Colonic mucosa (tissue), 4 donors: ENCODE measurements at places on chromosomes 4 and X.

DNA sequence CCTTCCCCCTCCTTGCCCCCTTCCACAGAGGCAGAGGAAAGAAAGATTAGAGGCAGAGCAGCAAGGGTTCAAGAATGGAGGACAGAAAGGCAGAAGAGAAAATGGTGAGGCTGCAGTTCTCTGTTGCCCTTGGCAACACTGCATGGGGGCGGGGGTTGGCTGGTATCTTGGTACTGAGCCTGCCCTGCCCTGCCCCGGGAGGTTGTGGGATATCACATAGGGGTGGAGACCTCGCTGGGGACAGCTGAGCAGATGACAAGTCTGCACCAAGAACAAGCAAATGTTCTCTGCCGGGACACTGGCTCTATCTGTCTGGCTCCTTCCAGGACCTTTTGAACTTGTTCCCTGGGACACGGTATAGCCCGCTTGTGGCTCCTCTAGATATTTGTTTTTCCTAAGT is 39.8 kb downstream of the NHS start:
- peak; percentile 34 for DNase-seq
- no peaks in the 10 kb centered on the region for H3K27me3 ChIP-seq
- H3K4me3 ChIP-seq, result no peak overlapping the region
- no peaks in the 10 kb centered on the region for H3K36me3 ChIP-seq
- no peaks in the 10 kb centered on the region for H3K4me1 ChIP-seq
- H3K27ac ChIP-seq, result no peak overlapping the region

GRCh38 chrX:5402461-5402860 is 826.2 kb downstream of the NLGN4X start:
- H3K27me3 ChIP-seq, result no peaks in the 10 kb centered on the region
- no peaks in the 10 kb centered on the region for H3K36me3 ChIP-seq
- no peak overlapping the region for H3K4me3 ChIP-seq
- DNase-seq, result no peak
- H3K4me1 ChIP-seq, result no peaks in the 10 kb centered on the region

- peak within 1 kb of the TSS; percentile 14 for H3K27ac ChIP-seq
- DNase-seq, result peak; percentile 94
- H3K27me3 ChIP-seq, result no peaks in the 10 kb centered on the region
These were observed at the start of gene SPATA4 for GRCh38 chr4:176195184-176195978. TSS of gene SPATA4 (minus strand) at chr4:176195585. CDS start at chr4:176195562, 23 bp downstream.

GRCh38 chrX:51404445-51404844 is 71.8 kb downstream of the NUDT10 start:
- H3K36me3 ChIP-seq, result no peaks in the 10 kb centered on the region
- no peak overlapping the region for H3K27ac ChIP-seq
- no peaks in the 10 kb centered on the region for H3K4me1 ChIP-seq
- H3K27me3 ChIP-seq, result no peaks in the 10 kb centered on the region
- H3K4me3 ChIP-seq, result no peak overlapping the region
- DNase-seq, result no peak

- no peak overlapping the region for H3K27ac ChIP-seq
- no peaks in the 10 kb centered on the region for H3K36me3 ChIP-seq
- no peaks in the 10 kb centered on the region for H3K27me3 ChIP-seq
These were observed 173.7 kb upstream of the FAT4 start for GRCh38 chr4:125140966-125141495.

- H3K4me3 ChIP-seq, result no peak overlapping the region
- no peaks in the 10 kb centered on the region for H3K27me3 ChIP-seq
- DNase-seq, result no peak
- no peaks in the 10 kb centered on the region for H3K36me3 ChIP-seq
- no peak overlapping the region for H3K27ac ChIP-seq
These were observed 342.9 kb downstream of the GBA3 start for GRCh38 chr4:23035521-23036056.

- no peaks in the 10 kb centered on the region for H3K4me1 ChIP-seq
- H3K27ac ChIP-seq, result no peak overlapping the region
- DNase-seq, result no peak
These were observed 2.6 kb downstream of the EVC2 start for GRCh38 chr4:5705647-5706320.

DNA sequence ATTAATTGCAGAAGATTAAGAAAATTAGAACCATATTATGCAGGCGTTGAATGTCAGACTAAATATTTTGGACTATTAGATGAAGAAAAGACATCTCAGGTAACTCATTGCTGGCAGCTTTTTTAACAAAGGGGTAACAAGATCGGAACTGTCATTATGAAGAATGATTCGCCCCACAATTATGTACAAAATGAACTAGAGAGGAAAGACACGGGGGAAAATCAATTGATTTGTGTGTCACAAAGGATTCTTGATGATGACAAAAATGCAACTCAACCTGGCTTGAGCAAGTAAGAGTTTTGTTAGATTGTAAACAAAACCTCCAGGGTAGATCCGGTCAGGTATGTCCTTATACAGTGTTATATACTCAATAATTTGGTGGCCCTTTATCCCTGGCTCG is 12.5 kb upstream of the DCLK2 start:
- no peaks in the 10 kb centered on the region for H3K27me3 ChIP-seq
- no peaks in the 10 kb centered on the region for H3K36me3 ChIP-seq
- no peaks in the 10 kb centered on the region for H3K4me1 ChIP-seq
- no peak for DNase-seq
- no peak overlapping the region for H3K27ac ChIP-seq

GRCh38 chrX:149003863-149004660 is 501.0 kb downstream of the IDS start:
- H3K27me3 ChIP-seq, result no peaks in the 10 kb centered on the region
- no peak overlapping the region for H3K27ac ChIP-seq
- H3K4me1 ChIP-seq, result no peaks in the 10 kb centered on the region
- no peaks in the 10 kb centered on the region for H3K36me3 ChIP-seq

DNA sequence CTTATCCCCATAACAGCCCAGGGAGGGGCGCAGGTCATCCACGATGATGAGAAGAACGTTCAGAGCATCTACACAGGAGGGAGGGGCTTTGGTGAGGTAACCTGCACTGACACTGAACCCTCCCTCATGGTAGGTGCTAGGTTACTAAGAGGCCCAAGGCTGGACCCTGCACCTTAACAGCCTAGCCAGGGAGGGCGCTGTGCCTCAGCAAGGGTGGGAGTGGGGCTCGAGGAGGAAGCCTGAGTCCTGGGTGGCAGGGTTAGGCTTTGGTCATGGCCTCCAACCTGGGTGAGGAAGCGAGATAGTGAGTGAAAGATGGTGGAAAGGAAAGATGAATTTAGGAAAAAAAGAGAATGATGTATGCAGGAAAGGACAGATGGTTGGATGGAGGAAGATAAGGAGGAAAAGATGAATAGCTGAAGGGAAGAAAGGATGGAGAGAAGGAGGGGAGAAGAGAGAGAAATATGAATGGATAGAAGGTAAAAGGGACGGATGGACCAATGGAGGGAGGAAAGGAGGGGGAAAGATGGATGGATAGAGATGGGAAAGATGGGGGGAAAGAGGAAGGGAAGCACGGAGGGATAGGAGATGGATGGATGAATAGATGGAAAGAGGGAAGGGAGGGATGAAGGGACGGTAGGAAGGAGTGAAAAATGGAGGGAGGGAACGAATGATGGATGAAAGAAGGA is 736 bp downstream of the IDS start:
- H3K27me3 ChIP-seq, result no peaks in the 10 kb centered on the region
- H3K36me3 ChIP-seq, result no peaks in the 10 kb centered on the region
- H3K4me1 ChIP-seq, result no peaks in the 10 kb centered on the region
- peak overlapping the region; percentile 41 for H3K4me3 ChIP-seq
- DNase-seq, result no peak
- peak overlapping the region; percentile 71 for H3K27ac ChIP-seq

- H3K4me1 ChIP-seq, result no peaks in the 10 kb centered on the region
- no peak overlapping the region for H3K4me3 ChIP-seq
- no peaks in the 10 kb centered on the region for H3K27me3 ChIP-seq
- DNase-seq, result no peak
- no peaks in the 10 kb centered on the region for H3K36me3 ChIP-seq
- no peak overlapping the region for H3K27ac ChIP-seq
These were observed 88.2 kb upstream of the GPR50 start for GRCh38 chrX:151088221-151088620.

DNA sequence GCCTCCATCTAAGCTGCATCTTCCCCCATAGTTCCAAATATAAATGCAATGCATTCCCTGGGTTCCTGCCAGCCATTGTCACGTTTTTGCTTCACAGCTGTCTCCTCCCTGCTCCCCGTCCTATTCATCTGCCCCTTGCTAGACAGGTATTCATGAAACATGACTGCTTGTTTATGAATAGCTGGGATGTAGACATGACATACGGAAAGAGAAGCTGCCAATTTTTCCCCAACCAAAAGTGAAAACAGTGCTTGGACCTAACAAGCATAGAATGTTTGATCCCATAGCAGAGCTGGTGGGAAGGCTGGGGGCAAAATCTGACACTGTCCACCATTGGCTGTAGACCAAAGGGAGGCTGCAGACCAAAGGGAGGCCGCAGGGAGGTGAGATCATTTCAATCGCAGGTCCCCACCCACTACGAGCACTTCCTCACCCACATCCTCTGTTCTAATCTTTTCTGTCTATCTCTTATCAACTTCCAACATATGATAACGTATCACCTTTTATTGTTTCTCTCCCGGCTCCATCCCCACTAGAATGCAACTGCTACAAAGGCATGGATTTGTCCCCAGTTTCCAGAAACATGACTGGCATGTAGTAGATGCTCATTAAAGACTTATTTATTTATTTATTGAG is 8.5 kb upstream of the GYG2 start:
- no peak overlapping the region for H3K4me3 ChIP-seq
- peak; percentile 35 for DNase-seq
- H3K4me1 ChIP-seq, result no peaks in the 10 kb centered on the region

DNA sequence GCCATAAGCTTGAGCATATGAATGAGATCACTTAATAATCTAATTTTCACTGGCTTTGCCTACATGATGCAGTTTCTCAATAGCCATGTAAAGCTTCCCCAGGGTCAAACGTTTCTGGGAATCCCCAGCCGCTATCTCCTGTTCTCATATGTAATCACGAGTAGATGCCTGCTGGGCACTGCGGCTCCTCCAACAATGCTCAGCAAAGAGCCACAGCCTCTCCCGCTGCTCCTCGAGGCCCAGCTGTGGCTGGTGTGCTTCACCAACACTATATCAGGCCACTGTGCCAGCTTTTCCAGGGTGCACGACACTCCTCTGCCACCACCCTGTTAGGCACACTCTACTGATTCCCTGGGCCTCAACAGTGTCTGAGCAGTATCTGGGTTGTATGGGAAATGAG is 78.3 kb upstream of the RASGEF1B start:
- no peak overlapping the region for H3K27ac ChIP-seq
- no peaks in the 10 kb centered on the region for H3K4me1 ChIP-seq
- no peaks in the 10 kb centered on the region for H3K36me3 ChIP-seq
- no peak overlapping the region for H3K4me3 ChIP-seq
- H3K27me3 ChIP-seq, result no peaks in the 10 kb centered on the region
- no peak for DNase-seq

- H3K27ac ChIP-seq, result no peak overlapping the region
- H3K4me1 ChIP-seq, result no peaks in the 10 kb centered on the region
- DNase-seq, result no peak
- H3K4me3 ChIP-seq, result no peak overlapping the region
These were observed 77.9 kb downstream of the LRRC66 start for GRCh38 chr4:51942108-51942832.

GRCh38 chrX:114073926-114074325 is 510.0 kb upstream of the HTR2C start:
- H3K27me3 ChIP-seq, result no peaks in the 10 kb centered on the region
- H3K36me3 ChIP-seq, result no peaks in the 10 kb centered on the region
- no peak for DNase-seq
- H3K27ac ChIP-seq, result no peak overlapping the region

DNA sequence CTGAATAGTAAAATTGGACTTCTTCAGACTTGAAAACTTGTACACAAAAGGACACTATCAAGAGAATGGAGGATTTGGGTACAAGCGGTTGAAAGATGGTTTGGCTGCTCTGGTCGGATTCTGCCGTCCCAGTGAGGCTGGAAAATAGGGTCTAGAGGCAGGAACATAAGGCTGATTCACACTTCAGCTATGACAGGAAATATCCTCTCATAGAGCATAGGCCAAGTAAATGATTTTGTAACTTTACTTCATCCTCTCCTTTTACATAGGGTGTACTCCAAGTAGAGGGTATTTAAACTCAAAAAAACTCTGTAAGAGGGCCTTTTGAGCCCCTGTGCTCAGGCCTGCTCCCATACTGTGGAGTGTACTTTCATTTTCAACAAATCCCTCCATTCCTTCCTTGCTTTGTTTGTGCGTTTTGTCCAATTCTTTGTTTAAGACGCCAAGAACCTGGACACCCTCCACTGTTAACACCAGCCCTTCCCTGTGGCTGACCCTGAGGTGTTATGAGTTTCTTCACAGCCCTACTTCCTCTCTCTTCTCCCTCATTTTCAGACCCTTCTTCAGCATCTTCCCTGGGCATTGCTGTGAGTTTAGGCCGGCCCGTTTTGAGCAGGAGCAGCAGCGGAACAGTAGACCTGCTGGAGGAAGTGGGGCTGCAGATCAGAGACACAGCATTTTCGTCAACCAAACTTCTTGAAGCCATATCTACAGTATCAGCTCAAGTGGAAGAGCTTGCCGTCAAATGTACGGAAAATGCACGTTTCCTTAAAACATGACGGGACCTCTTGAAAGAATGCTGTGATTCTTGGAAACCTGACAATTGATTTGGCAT is 7.2 kb downstream of the PGAM4 start:
- DNase-seq, result no peak
- H3K4me1 ChIP-seq, result no peaks in the 10 kb centered on the region
- H3K27me3 ChIP-seq, result no peaks in the 10 kb centered on the region
- H3K36me3 ChIP-seq, result no peaks in the 10 kb centered on the region

- H3K4me1 ChIP-seq, result no peaks in the 10 kb centered on the region
- H3K36me3 ChIP-seq, result no peaks in the 10 kb centered on the region
- no peak overlapping the region for H3K4me3 ChIP-seq
- H3K27me3 ChIP-seq, result no peaks in the 10 kb centered on the region
- no peak for DNase-seq
- H3K27ac ChIP-seq, result no peak overlapping the region
These were observed 115.0 kb upstream of the HS3ST1 start for GRCh38 chr4:11543706-11544105.

GRCh38 chrX:18149454-18149853 is 71.2 kb downstream of the BEND2 start:
- no peak overlapping the region for H3K27ac ChIP-seq
- H3K4me1 ChIP-seq, result no peaks in the 10 kb centered on the region
- no peaks in the 10 kb centered on the region for H3K27me3 ChIP-seq

DNA sequence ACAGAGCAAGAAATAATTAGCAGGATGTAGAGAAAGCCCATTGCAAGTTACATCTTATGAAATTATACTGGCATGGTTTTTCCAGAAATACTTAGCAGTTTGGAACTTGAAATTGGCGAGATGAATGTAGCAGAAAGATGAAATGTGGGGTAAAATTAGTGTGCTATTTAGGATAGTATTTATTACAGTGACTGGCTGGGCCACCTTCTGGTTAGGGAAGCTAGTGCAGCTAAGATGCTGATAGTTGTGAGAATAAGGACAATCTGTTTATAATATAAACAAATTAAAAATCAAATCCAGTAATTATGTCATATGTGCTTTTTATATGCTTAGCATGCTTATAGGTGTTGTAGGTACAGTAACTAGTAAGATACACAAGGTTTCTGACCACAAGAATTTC is 74.8 kb downstream of the IL15 start:
- no peak overlapping the region for H3K4me3 ChIP-seq
- DNase-seq, result no peak
- no peak overlapping the region for H3K27ac ChIP-seq
- H3K36me3 ChIP-seq, result no peaks in the 10 kb centered on the region

GRCh38 chr4:81632581-81633299 is 161.0 kb upstream of the RASGEF1B start:
- no peak overlapping the region for H3K27ac ChIP-seq
- no peak for DNase-seq
- no peaks in the 10 kb centered on the region for H3K36me3 ChIP-seq
